Activated naive CD4-positive, alpha-beta T cell treated with anti-CD3 and anti-CD28 coated beads for 36 hours (primary cell): ENCODE measurements at places on chromosomes 3 and 15. TPM values are rescaled to one million over a fixed set of nuclear protein-coding genes. Genes with fewer than 3 reads are reported as not detected.

GRCh38 chr15:29420188-29420587 is 150.6 kb upstream of the NSMCE3 start:
- no peak for DNase-seq

Gene TMEM40
- not detected for total RNA-seq

Gene SLCO3A1
- total RNA-seq = 3.1 TPM

GRCh38 chr3:25114532-25114931 is 313.5 kb upstream of the RARB start:
- no peak for DNase-seq

GRCh38 chr15:50232791-50233190 is 32.7 kb downstream of the HDC start:
- DNase-seq = no peak

GRCh38 chr3:182259579-182259978 is 533.7 kb upstream of the ATP11B start:
- DNase-seq = no peak

Gene TMEM207
- not detected for total RNA-seq

- peak; percentile 34 for DNase-seq
Observed at GRCh38 chr3:122014741-122015140, 7.3 kb downstream of the ILDR1 start.
